ENCODE measurements at places on chromosomes 1 and 21.

- DNase-seq: no peak
Measured at GRCh38 chr1:204704794-204705492, 19.4 kb upstream of the LRRN2 start.

GRCh38 chr21:38639571-38640354 lies 141.5 kb upstream of the ERG start:
- DNase-seq: no peak

GRCh38 chr1:26585471-26585870 lies 55.9 kb downstream of the RPS6KA1 start:
- no peak for DNase-seq

GRCh38 chr21:41349126-41349525 lies 12.7 kb upstream of the MX2 start:
- no peak for DNase-seq

- DNase-seq: no peak
Measured at GRCh38 chr1:179831852-179832699, 45.5 kb downstream of the TOR1AIP2 start.

GRCh38 chr1:223340637-223341036 lies 23.3 kb downstream of the SUSD4 start:
- no peak for DNase-seq

GRCh38 chr1:43835082-43836021 lies 98.2 kb upstream of the ARTN start:
- DNase-seq: peak; percentile 85

DNA sequence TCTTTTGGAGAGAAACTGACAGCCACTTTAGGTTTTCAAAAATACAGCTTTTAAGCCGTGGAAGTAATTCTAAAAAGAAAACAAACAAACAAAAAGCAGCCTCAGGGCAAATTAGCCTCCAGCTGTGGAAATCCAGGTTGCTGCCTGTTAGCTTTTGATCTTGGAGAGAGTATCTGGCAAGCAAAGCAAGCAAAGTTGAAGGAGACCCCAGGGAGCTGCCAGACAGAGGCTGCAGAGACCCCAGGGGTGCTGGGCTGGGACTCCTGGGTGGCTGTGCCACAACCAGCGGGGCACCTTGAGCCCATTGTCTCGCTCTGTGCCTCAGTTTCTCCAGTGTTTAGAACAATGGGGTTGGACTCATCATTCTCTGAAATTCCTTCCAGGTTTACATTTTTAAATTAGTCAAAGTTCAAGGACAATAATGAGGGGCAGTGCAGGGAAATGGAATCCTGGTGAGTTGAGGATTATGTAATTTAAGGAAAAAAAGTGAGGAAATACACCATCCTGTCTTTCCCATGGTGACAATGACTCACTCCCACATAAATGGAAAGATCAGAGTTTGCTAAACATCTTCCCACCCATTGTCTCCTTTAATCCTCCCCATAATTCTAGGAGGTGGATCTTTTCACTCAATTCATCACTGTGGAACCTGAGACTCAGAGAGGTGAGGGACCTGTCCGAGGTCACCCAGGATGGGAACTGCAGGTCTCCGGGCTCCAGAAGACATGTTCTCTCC lies 480.5 kb downstream of the MATN1 start:
- no peak for DNase-seq

- no peak for DNase-seq
Measured at GRCh38 chr21:44581158-44581557, 754 bp upstream of the KRTAP10-5 start.

DNA sequence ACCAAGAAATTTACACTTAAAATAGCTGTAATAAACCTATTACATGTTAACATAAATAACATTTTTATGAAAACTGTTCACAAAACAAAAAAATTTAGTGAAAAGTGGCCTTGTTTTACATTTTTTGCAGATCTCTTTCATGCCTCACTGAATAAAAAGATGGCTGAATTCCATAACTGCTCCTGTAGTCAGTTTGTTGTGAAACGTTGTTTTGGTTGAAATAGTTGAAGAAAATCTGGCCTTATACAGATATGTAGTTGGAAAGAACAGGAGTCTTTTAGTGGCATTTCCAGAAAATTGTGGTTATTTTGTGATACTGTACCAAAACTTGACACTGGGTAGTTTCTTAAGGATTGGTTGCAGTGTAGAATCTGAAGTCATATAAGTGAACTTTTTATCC lies 18.1 kb downstream of the ITSN1 start:
- no peak for DNase-seq

GRCh38 chr21:41142051-41142795 lies 25.7 kb upstream of the BACE2 start:
- peak; percentile 92 for DNase-seq

- DNase-seq: no peak
Measured at GRCh38 chr1:193542690-193543089, 356.3 kb upstream of the B3GALT2 start.

DNA sequence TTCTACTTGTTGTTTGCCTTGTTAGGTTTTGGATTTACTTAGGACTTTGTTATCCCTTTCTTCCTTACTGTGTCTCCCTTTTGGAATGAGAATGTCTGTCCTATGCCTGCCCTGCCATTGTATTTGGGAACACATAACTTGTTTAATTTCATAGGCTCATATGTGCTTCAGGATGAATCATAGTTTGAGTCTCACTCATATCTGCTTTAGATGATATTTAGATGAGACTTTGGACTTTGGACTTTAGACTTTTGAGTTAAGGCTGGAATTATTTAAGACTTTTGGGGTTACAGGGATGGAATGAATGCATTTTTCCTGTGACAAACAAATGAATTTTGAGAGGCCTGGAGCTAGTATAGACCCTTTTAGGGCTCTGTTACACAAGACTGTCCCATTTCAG lies 33.4 kb downstream of the PSMG1 start:
- no peak for DNase-seq

DNA sequence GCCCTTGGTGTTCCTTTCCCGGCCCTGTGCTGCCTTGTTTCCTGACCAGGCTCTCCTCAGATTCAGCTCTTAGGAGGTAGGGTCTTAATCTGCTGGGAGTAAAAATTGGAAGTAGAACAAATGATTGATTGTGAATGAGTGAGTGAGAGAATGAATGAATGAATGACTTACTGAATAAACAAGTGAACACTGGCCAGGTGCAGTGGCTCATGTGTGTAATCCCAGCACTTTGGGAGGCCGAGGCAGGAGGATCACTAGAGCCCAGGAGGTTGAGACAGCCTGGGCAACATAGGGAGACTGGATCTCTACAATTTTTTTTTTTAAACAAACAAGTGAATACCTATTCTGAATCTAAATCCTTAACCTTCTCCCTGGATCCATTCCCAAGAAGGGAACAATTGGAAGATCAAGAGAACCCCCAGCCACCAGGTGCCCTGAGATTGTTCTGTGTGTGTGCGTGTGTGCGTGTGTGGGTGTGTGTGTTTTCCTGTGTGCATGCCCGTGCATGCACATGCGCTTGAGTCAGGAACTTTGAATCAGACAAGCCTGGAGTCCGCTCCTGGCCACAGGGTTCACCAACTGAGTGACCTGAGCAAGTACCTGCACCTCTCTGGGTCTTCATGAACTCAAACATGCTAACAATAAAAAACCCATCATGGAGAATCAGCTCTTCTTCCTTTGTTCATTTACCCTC lies 24.3 kb upstream of the CITED4 start:
- DNase-seq: no peak

DNA sequence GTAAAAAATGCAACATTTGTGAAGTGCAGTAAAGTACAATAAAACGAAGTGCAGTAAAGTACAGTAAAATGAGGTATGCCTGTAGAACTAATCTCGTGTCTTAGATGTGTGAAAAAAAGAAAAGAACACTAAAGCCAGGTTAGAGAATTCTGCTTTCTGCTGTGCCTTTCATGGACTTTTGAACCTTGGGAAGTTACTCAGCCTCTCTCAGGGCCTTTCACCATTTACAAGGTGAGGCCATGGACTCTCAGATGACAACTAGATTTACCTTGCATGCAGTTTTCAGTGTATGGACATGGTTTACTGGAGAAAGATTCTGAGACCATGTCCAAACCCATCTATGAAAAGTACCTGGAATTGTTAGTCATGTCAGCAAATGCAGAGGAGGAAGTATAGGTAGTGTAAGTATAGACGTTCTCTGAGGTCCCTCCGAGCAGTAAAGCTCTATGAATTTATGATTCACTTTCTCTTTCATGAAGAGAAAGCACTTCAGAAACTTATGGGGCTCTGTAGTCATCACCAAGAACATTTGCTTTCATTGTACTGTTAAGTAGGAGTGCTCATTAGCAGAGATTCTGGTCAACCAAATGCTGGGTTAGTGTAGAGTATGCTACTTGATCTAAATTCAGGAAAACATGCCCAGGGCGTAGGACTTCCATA lies 143.1 kb downstream of the CACNA1E start:
- no peak for DNase-seq

- peak; percentile 67 for DNase-seq
Measured at GRCh38 chr1:51189421-51190073, 46.5 kb upstream of the RNF11 start.

DNA sequence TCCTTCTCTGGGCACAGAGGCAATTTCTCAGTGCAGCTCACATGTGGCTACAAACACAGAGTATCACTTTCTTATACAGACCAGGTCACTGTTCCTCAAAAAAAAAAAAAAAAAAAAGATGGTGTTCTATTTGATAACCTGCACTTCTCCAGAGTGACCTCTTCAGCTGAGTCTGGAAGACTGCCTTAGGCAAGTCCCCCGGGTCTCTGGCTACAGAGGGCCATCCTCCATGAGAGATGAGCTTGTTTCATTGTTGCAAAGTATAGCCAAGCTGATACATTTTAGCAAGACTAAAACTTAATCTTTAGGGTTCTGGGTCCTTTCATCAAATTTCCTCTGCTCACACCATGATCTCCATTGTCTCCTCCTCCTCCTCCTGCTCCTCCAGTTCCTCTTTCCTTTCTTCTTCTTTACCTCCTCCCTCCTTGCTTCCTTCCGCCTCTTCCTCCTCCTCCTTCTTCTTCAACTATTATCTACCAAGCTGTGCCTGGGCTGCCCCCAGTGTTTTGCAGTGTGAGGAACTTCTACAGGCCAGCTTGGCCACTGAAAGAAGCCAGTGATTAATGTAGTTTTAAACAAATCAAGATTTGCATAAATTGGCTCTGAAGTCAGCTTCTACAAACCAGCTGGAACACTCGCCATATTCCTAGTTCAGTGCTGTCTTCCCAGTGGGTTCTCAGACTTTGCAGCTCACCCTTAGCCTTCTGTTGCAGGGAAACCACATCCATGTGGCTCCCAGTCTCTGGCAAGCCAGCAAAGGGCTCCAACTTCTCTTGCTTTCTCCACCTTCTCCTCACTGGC lies 139.4 kb downstream of the RUNX1 start:
- peak; percentile 56 for DNase-seq

DNA sequence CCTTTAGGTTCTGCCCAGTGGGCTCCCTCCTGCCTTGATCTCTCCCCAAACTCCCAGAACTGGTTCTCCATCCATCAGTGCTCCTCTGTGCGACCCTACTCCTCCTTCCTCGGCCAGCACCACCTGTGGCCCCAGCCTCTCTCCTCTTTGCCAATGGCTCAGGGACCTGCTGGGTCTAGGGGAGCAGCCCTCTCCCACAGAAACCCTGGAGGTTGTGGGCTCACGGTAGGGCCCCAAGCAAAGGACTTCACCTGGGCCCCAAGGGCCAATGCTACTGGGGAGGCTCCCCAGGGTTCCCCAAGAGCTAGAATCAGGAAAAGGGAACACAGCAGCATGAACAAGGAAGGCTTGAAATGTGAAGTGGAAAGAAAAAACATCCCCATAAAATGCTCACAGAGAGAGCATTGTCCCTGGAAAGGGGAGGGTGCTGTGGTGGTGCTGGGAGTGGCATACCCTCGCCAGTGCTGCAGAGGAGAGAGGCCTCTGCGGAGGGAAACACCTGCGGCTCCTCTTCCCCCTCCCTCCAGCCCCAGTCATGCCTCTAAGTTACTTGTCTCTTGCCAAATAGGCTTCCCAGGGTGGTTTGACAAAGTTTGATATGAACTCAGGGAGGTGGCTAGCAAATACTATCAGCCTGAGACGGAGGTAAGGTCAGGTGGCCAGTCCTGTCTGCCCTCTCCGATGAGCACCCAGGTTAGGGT lies 2.5 kb downstream of the TMEM63A start:
- DNase-seq: no peak

GRCh38 chr1:205172729-205173366 lies 38.7 kb downstream of the DSTYK start:
- peak; percentile 95 for DNase-seq

DNA sequence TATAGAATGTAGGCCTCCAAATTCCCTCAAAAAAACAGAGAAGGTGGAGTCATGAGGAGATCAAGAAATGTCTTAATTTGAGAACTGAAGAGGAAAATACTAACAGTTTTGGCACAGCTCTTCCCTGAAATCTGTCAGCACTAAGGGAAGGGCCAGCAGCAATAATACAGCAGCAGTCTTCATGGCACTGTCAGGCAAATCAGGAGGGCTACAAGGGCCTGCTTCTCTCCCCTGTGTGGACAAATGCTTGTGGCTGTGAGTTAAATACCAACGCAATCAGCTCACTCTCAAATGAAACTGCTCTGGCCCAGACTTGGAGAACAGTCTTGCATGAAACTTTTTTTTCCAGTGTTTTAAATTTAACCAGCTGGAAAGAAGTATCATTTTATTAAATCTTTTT lies 20.5 kb upstream of the CNN3 start:
- peak; percentile 91 for DNase-seq

DNA sequence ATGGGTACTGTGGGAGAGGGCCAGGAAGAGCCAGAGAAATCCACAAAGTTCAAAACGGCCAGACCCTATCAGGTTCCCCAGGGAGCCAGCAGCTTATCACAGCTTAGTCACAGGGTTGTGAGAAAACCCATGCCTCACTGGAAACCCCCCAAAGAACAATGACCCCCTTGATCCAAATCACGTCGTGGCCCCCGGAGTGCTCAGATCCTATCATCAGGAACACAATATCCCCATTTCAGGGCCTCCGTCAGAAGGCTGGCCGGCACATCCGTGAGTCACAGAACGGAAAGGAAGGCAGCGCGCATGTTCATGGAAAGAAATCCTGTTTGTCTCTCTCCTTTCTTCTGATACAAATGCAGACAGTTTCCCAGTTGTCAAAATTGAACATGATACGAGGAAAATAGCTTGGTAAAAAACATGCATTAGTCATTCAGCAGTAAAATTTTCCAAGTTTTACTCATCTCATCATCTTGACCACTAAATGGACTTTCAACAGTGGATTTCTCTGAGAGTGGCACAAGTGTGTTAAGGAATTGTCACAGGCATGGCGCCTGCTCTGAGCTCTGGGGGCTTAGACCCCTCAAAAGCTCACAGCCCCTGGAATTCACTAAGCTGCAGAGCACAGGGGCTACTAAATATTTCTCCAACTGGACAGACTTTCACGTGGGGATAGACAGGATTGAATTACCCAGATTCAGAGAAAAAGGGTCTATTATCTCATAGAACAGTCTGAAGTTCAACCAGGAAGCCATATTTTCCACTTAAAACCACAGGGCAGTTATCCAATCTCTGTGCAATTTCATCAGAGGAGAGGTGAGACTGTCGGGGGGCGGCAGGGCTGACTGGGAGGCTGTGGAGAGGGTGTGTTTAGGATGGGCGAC lies 124.8 kb downstream of the RIPK4 start:
- peak; percentile 95 for DNase-seq

DNA sequence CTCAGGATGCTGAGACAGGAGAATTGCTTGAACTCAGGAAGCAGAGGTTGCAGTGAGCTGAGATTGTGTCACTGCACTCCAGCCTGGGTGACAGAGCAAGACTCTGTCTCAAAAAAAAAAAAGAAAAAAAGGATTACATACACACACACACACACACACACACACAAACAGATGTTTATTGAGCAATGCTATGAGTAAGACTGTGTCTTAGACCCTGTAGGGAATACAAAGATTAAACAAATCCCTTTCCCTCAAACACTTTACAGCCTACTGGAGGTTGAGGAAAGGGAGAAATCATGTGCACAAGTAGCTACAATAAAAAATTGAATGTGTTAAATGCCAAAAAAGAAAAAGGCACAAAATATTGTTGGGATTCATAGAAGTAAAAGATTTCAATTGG lies 58.1 kb downstream of the RPAP2 start:
- DNase-seq: peak; percentile 53

Measured in fibroblast of skin of abdomen (primary cell).